ENCODE measurements at places on chromosomes 13 and 19. TPM values are rescaled to one million over a fixed set of nuclear protein-coding genes. Genes with fewer than 3 reads are reported as not detected.

Gene HPN
- 0.13 TPM for polyA plus RNA-seq

Gene RNF225
- polyA plus RNA-seq: not detected

Gene PGLYRP2
- polyA plus RNA-seq: not detected

Gene ZIC2
- 16.0 TPM for polyA plus RNA-seq

Gene B3GNT3
- not detected for polyA plus RNA-seq

Gene LILRB1
- not detected for polyA plus RNA-seq

Gene ZNF253
- polyA plus RNA-seq: 14.0 TPM

Gene CSNK1A1L
- 0.39 TPM for polyA plus RNA-seq

Gene KLK11
- not detected for polyA plus RNA-seq

Gene MBD3L4
- polyA plus RNA-seq: not detected

Gene WTIP
- not detected for polyA plus RNA-seq

Gene SHC2
- 1.2 TPM for polyA plus RNA-seq

Gene OLFM2
- polyA plus RNA-seq: 0.45 TPM

Gene PSG2
- polyA plus RNA-seq: not detected

Gene ELSPBP1
- not detected for polyA plus RNA-seq

Gene PNMA8C
- polyA plus RNA-seq: 13.3 TPM

Gene FAAP24
- polyA plus RNA-seq: not detected

Gene PINLYP
- polyA plus RNA-seq: 17.2 TPM

Gene PGLYRP1
- polyA plus RNA-seq: not detected

Gene CABP5
- polyA plus RNA-seq: not detected

Gene CGB5
- polyA plus RNA-seq: not detected

Gene PRR20D
- not detected for polyA plus RNA-seq

Gene TSHZ3
- polyA plus RNA-seq: 2.0 TPM

Gene MAB21L1
- polyA plus RNA-seq: 0.88 TPM

Gene TMEM255B
- 1.4 TPM for polyA plus RNA-seq

Gene ZNF560
- not detected for polyA plus RNA-seq

Gene PLK5
- polyA plus RNA-seq: not detected

Gene SYNE4
- 3.4 TPM for polyA plus RNA-seq

Gene SYDE1
- not detected for polyA plus RNA-seq

Gene SIX5
- polyA plus RNA-seq: not detected

Gene TPGS1
- not detected for polyA plus RNA-seq

Gene TSSK6
- polyA plus RNA-seq: not detected

Gene PSPN
- 0.35 TPM for polyA plus RNA-seq

Gene CEACAM20
- not detected for polyA plus RNA-seq

Gene KLK4
- polyA plus RNA-seq: not detected

Gene MRPL4
- polyA plus RNA-seq: 13.8 TPM

Gene ATP7B
- 2.2 TPM for polyA plus RNA-seq

Gene TEX101
- not detected for polyA plus RNA-seq

Gene TMEM221
- polyA plus RNA-seq: not detected

Gene TLE6
- 1.4 TPM for polyA plus RNA-seq

Gene MPHOSPH8
- 41.7 TPM for polyA plus RNA-seq

Gene SLC1A6
- 494 TPM for polyA plus RNA-seq

Gene ZNF91
- polyA plus RNA-seq: 55.3 TPM

Gene APLP1
- polyA plus RNA-seq: 223 TPM

Gene PTH2
- polyA plus RNA-seq: not detected

Gene GPC6
- 5.4 TPM for polyA plus RNA-seq

Gene PSG11
- polyA plus RNA-seq: not detected

Gene ZNF583
- polyA plus RNA-seq: 21.9 TPM

Gene CBY2
- polyA plus RNA-seq: not detected

Gene MEDAG
- 1.1 TPM for polyA plus RNA-seq

Gene CEACAM4
- polyA plus RNA-seq: not detected

Gene AXL
- polyA plus RNA-seq: 3.9 TPM

Gene SIGLEC10
- polyA plus RNA-seq: not detected

Gene CYSLTR2
- not detected for polyA plus RNA-seq

Gene CERS1
- 11.0 TPM for polyA plus RNA-seq

Measured in Purkinje cell (primary cell).